ENCODE measurements at places on chromosomes 6 and 20. TPM values are rescaled to one million over a fixed set of nuclear protein-coding genes. Genes with fewer than 3 reads are reported as not detected.

The PPP1R16B gene
- total RNA-seq: 17.6 TPM

The PAK1IP1 gene
- 9.9 TPM for total RNA-seq

The ZC3H12D gene
- total RNA-seq: 1.2 TPM

The PNLDC1 gene
- not detected for total RNA-seq

The CENPW gene
- total RNA-seq: 5.6 TPM

The MLIP gene
- 2.6 TPM for total RNA-seq

The TREM2 gene
- 6.6 TPM for total RNA-seq

The SEMG1 gene
- not detected for total RNA-seq

The PDCD2 gene
- total RNA-seq: 36.5 TPM

The GJA1 gene
- 213 TPM for total RNA-seq

The DNMT3B gene
- total RNA-seq: 0.71 TPM

The GABRR1 gene
- total RNA-seq: 1.8 TPM

The FAM217A gene
- not detected for total RNA-seq

The DUSP15 gene
- total RNA-seq: 2.4 TPM

The EGFL8 gene
- total RNA-seq: 38.8 TPM

The PEX3 gene
- total RNA-seq: 16.5 TPM

The BMP6 gene
- total RNA-seq: 1.2 TPM

Data from aorta (tissue), 5 donors.